Trophoblast cell (in vitro differentiated cells and primary cell): ENCODE measurements at places on chromosomes 16 and 17.

GRCh38 chr17:45757431-45758218, 26.5 kb upstream of the CRHR1 start:
- no peak overlapping the region for H3K4me3 ChIP-seq
- no peaks in the 10 kb centered on the region for H3K36me3 ChIP-seq
- no peaks in the 10 kb centered on the region for H3K27me3 ChIP-seq

DNA sequence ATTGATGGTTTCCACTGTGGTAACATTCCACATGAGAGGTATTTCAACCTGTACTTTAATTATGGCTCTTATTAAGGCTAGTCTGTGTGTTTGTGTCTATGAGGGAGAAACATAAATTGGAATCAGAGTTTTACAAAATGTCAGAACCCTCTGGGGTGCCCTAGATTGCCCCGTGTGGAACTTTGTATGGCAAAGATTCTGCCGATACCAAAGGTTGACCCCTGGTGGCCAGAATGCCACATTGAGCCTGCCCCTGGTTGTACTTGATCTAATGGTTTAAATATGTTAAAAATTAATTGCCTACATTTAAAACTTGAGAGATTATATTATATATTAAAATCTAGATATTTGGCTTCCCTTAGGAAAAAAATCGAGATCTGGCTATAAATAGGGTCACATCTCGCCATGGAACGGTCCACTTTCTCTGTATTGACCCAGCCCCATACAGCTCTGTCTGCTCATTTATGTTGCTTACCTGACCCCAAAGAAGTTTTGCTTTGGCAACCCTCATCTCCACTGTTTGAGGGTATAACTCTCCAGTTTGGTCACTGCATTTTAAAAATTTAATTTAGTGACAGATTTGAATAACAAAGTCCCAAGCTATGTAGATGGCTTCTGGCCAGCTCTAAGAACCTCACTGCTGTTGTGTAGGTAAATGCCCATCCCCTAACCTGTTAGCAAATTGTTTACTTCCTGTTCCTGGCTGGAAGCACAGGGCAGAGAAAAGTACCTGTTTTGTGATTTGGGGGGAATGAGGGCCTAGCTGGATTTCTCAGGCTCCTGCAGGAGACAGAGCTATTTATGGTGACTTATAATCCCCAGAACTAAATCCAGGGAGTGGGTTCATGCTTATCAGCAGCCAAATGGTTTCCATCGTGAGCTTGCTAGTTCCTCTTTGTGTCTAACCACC, 95.0 kb downstream of the PLCG2 start:
- H3K4me3 ChIP-seq, result no peak overlapping the region
- H3K27me3 ChIP-seq, result no peaks in the 10 kb centered on the region
- no peaks in the 10 kb centered on the region for H3K36me3 ChIP-seq

DNA sequence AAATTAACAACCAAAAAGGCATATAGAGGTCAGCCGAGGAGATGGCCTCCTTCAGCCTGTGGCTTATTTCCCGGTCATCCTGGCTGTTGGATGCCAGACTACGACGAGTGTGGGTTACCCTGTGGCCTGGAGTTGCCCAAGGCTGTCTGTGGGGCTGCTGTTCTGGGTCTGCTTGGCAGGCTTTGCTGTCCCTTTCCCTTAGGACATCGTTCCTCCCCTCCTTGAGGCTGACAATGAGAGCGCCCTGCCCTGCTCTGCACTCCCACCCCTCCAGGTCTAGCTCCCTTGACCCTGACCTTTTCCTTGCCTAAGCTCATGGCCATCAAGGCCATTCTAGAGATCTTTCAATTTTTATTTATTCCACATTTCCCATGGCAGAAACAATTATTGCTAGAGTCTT, 1.9 kb upstream of the CBFB start:
- peaks cover 16% of the 10 kb centered on the region for H3K4me1 ChIP-seq
- no peak overlapping the region for H3K4me3 ChIP-seq
- no peak for DNase-seq
- H3K27me3 ChIP-seq, result no peaks in the 10 kb centered on the region

DNA sequence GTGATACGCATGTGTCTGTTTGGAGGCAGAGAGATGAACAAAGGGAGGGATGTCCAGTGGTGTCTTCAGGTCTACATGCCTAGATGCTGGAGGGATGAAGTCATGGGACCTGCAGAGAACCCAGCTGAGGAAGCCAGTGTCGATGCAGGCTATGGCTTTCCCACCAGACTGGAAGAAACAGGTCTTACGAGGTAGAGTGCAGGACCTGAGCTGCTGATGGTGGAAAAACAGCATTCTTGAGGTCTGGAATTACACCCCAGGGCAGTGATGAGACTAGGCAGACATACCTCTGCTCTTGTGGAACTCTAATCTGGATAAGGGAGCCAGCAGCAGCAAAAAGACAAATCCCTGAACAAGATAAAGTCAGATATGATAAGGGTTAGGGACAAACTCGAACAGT, 37.4 kb downstream of the ARSG start:
- H3K4me3 ChIP-seq, result no peak overlapping the region
- DNase-seq, result peak; percentile 99
- peaks cover 2% of the 10 kb centered on the region for H3K36me3 ChIP-seq
- peak overlapping the region; percentile 98 for H3K27ac ChIP-seq
- no peaks in the 10 kb centered on the region for H3K27me3 ChIP-seq

- H3K4me3 ChIP-seq, result peak overlapping the region; percentile 67
- DNase-seq, result no peak
- no peak overlapping the region for H3K27ac ChIP-seq
- H3K27me3 ChIP-seq, result no peaks in the 10 kb centered on the region
Measured at GRCh38 chr17:8155996-8156245, 3.7 kb upstream of the PER1 start.
